ENCODE measurements at places on chromosomes 13 and 19. TPM values are rescaled to one million over a fixed set of nuclear protein-coding genes. Genes with fewer than 3 reads are reported as not detected.

- no peak for DNase-seq
Measured at GRCh38 chr19:4548238-4548584, 8.4 kb upstream of the LRG1 start.

Gene DMRTC2
- total RNA-seq, result not detected

DNA sequence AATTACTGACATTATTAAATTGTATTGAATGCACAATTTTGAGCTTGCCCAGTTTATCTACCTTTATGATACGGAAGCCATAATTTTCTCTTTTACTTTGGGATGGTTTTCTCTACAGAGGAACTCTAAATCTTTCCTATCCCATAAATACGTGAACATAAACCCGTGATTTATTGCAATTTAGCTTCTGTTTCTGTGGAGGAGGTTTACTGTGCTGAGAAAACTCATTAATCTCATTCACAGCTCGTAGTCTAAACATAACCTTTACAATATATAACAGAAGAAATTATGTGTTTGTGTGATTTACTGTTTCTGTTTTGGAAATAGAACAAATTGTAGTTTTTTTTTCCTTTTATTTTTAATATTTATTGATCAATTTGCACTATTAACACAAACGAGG, 207.1 kb upstream of the PCDH9 start:
- DNase-seq, result no peak

GRCh38 chr13:34721631-34722595, 220.2 kb upstream of the NBEA start:
- DNase-seq, result no peak

DNA sequence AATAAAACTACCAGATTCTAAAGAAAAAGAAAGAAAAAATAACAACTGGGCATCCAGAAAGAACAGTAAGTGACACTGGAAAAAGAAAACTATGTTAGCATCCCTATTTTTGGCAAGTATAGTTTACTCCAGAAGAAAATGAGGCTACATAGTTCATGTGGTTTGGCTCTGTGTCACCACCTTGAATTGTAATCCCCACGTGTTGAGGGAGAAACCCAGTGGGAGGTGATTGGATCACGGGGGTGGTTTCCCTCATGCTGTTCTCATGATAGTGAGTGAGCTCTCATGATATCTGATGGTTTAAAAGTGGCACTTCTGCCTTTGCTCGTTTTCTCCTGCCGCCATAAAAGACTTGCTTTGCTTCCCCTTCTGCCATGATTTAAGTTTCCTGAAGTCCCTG, 76.9 kb downstream of the ITGBL1 start:
- DNase-seq, result no peak

- peak; percentile 92 for DNase-seq
Measured at GRCh38 chr19:2315818-2316353, 7.9 kb upstream of the LINGO3 start.

Gene ODAD3
- total RNA-seq, result 0.35 TPM

- no peak for DNase-seq
Measured at GRCh38 chr19:6056282-6056741, 54.0 kb downstream of the RFX2 start.

DNA sequence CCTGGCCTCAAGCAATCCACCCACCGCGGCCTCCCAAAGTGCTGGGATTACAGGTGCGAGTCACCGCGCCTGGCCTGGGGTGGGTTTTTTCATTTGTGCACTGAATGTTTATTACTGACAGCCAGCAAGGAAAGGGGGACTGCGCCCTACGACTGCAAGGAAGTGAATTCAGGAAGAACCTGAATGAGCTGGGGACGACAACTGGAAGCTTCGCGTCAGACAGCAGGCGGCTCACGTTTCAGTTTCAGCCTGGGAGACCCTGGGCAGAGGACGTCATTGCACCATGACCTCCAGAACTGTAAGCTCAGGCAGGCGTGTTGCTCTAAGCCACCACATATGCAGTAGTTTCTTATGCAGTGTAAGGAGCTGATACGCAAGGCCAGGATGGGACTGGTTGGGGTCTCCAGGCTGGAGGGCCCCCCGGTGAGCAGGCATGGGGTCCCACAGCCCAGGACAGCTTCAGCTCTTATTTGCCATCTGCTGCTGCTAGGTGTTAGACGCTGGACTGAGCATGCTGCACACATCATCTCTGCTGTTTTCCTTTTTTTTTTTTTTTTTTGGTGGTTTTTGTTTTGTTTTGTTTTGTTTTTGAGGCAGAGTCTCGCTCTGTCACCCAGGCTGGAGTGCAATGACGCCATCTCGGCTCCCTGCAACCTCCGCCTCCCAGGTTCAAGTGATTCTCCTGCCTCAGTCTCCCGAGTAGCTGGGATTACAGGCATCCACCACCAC, 66.6 kb downstream of the GADD45B start:
- no peak for DNase-seq

DNA sequence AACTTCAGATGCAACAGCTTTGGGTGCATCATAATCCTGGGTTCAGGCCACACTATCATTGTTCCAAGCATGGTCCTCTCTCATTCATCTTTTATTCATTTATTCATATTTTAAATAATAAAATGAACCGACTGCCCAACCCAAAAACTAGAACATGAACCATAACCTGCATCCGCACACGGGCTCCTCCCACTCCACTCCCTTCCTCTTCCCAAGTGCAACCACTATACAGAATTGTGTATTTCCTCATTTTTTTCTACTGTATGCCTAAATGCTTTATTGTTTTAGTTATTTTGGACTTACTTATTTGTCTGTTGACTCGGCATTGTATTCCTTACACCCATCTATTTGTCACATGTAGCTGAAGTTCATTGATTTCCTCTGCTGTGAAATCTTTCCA, 30.7 kb upstream of the POMP start:
- no peak for DNase-seq

Gene HSH2D
- 1.2 TPM for total RNA-seq

Gene C19orf67
- not detected for total RNA-seq

GRCh38 chr19:8487137-8487851, 15.1 kb downstream of the PRAM1 start:
- DNase-seq, result no peak

GRCh38 chr13:106756446-106756845, 188.5 kb upstream of the ARGLU1 start:
- no peak for DNase-seq

DNA sequence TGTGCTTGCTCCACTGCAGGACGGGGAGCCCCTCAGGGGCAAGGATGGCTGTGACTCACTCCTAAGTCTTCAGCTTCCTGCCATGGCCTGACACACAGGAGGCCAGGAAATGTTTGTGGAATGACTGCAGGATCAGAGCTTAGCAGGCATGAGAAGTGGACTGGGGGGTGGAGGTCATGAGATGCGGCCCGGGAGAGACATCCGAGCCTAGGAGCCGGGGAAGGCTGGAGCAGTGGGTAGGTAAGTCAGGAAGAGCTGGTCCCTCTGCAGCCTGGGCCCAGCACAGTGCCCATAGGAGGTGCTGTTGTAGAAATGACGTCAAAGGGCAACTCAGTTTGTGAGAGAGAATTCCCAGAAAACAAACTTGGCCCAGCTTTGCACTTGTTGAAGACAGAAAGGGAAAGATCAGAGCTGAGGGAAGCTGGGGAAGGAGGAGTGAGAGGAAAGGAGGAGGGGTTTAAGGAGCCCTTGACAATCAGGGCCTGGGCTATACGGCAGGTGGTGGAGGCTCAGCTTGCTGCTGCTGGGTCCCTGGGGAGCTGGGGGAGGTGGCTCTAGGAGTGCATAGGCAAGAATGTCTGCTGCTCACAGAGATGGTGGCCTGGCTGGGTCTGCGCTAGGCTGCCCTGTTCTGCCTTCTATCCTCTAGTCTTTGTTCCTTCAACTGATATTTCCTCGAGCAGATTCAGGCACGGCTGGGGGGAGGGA, 18.5 kb downstream of the POU2F2 start:
- no peak for DNase-seq

- DNase-seq, result no peak
Measured at GRCh38 chr13:31207661-31208552, 8.1 kb downstream of the B3GLCT start.

All from mesenteric fat pad (tissue), 1 donor.